ENCODE measurements at places on chromosomes 3 and 15. TPM values are rescaled to one million over a fixed set of nuclear protein-coding genes. Genes with fewer than 3 reads are reported as not detected.

DNA sequence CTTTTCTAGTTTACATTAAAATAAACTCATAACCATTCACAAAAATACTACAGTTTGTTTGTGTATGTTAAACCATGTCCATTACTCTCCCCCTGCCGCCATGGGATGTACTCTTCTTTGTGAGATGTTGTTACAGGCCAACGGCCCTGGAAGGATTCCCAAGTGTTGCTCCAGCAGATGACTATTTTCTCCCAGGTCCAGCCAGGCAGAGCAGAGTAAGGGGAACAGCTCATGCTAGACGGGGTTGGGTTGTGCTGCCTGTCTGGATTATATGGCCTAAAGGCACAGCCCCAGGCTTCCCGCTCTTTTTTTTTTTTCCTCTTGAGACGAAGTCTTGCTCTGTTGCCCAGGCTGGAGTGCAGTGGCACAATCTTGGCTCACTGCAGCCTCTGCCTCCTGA lies 24.5 kb upstream of the SLCO2A1 start:
- DNase-seq = no peak

DNA sequence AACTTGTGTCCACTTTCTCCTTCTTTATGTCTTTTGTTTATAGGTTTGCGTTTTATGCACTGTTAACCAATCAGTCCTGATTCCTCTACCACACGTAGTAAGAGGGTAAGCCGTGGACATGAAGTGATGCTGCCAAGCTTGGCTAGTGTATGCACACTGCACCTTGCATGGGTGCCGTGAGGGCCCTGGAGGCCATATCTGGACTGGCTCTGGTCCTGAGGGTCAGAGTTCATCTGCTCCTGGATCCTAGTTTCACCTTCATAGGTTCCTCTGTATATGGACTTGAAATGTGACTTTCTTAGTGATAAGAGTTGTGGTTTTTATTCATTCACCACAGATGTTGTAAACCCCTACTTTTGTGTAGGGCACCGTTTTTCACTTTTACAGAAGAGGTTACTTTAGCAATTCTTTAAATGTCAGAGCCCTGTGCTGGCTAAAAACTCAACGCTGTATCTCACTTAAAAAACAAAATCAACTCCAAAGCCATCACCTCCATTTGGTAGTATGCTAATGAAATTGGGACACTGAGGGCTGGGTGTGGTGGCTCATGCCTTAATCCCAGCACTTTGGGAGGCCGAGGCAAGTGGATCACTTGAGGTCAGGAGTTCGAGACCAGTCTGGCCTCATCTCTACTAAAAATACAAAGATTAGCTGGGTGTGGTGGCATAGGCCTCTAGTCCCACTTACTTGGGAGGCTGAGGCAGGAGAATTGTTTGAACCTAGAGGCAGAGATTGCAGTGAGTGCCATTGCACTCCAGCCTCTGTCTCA lies 22.9 kb downstream of the SIAH2 start:
- DNase-seq = no peak

DNA sequence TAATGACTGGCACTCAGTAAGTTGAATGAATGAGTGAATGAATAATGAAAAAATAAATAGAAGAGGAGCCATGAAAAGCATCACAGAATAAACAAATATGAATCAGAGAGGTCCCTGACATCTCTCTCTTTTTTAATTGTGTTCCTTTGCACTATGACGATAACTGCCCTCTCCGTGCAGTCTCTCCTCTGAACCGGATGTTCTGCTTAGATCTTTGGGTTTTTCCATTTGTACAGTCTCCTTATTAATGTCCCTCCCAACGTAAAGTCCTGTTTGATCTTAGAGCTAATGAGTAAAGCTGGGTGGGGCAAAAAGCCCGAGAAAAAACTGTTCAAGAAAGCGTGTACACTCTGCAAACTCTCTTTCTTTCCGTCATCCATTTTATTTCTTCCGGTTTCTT lies 28.3 kb upstream of the BHLHE40 start:
- no peak for DNase-seq

DNA sequence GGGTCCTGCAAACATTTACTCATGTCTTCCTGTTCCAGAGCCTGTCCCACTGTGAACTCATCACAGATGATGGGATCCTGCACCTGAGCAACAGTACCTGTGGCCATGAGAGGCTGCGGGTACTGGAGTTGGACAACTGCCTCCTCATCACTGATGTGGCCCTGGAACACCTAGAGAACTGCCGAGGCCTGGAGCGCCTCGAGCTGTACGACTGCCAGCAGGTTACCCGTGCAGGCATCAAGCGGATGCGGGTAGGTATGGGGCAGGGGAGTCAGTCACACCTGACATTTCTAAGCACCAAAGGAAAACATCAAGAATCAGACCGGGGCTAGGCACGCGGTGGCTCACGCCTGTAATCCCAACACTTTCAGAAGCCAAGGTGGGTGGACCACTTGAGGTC lies 56.3 kb downstream of the UBP1 start:
- DNase-seq = no peak

TNK2 gene
- 322 TPM for total RNA-seq

- DNase-seq = no peak
Measured at GRCh38 chr3:40464339-40465110, 7.4 kb downstream of the RPL14 start.

CPN2 gene
- total RNA-seq = not detected

GRCh38 chr3:53592862-53593261 lies 98.5 kb downstream of the CACNA1D start:
- DNase-seq = no peak

GRCh38 chr3:159654183-159655134 lies 334.2 kb upstream of the IL12A start:
- DNase-seq = no peak

GOLGA6L7 gene
- total RNA-seq = not detected

DNA sequence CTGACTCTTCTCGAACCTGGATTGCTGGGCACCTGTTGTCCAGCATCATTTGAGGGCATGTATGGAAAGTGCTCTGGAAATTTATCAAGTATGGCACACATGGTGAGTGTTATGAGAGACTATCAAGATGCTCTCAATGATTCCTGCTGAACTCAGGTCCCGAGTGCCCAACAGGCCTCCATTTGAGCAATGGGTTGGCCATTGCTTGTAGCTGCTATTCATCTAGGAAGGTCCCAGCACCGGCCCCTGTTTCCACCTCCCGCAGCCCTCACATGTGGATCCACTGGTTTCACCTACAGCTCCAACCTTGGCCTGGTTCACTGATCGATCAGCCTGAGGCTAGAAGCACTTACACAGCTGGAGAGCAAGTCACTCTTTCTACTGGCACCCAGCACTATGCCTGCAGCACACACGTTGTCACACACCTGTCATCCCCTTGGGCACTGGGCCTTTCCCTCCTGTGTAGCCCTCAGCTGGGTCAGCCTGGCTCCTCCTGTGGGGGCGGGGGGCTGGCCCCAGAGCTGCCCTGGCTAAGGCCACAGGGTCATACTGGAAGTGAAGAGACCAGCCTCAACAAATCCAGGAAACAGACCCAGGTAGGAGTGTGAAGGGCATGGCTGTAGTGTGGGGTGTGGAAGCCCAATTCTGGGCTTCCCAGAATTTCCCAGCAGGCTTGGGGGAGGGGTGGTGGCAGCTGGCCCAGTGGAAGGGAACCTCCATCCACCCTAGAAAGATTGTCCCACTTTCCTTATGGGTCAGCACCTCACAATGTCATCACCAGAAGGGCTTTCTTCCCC lies 41.7 kb upstream of the SMAD3 start:
- no peak for DNase-seq

- DNase-seq = no peak
Measured at GRCh38 chr3:154050766-154051165, 70.4 kb upstream of the ARHGEF26 start.

DNA sequence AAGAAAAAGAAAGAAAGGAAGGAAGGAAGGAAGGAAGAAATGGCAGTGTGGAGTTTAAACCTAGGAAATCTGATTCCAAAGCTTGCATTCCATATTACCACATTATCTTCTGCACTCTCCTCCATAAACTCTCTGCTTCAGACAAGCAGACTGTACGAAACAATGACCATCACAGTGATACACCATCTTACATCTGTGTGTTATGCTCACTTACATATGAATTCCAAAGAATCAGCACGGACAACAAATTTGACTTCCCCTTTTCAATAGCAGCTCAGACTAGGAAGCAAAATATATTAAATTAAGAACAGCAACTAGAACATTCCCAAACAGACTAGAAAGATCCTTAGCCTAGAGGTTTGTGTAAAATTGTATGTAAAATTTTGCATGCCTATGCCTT lies 18.0 kb upstream of the PPM1L start:
- DNase-seq = no peak

MCF2L2 gene
- total RNA-seq = 0.39 TPM

DNA sequence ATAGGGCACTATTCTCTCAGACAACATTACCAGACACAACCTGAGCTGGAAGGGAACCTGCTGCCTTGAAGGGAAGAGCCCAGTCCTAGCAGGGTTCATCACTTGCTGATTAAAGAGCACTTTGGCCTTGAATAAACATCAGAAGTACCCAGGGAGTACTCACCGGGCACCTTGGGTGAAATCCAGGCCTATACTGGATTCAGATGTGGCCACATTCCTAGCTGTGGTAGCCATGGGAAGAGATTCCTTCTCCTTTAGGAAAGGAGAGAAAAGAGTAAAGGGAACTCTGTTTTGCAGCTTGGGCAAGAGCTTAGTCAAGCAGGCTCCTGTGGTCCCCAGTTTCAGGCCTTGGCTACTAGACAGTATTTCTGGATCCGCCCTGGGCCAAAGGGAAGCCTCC lies 195.0 kb downstream of the SPATA16 start:
- DNase-seq = no peak

CCR8 gene
- total RNA-seq = not detected

ADGRG7 gene
- 0.22 TPM for total RNA-seq

DNA sequence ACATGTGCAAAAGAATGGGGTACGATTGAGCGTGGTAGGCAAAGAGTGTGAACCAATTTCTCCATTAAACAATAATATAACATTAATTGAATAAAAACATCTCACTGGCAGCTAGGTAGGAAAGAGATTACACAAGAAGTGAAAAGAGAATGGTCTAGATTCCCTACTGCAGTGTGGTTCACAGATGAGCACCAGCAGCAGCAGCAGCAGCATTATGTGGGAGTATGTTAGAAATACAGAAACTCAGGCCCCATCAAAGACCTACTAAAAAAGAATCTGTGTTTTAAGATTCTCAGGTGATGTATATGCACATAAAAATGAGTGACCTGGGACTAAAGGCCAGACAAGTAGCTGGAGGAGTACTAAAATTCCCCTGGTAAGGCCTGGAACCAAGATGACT lies 118.2 kb downstream of the ADAM10 start:
- DNase-seq = no peak
